Mesenteric fat pad (tissue), 1 donor: ENCODE measurements at places on chromosomes 3 and 15.

- no peak for DNase-seq
These were observed 26.1 kb downstream of the FMN1 start for GRCh38 chr15:33168444-33168843.

- DNase-seq = no peak
These were observed 669.0 kb downstream of the FHIT start for GRCh38 chr3:60582288-60582687.

- no peak for DNase-seq
These were observed 245.3 kb downstream of the FEZF2 start for GRCh38 chr3:62128051-62128450.

- DNase-seq = no peak
These were observed 144.7 kb upstream of the GADL1 start for GRCh38 chr3:31039145-31039544.

- no peak for DNase-seq
These were observed 43.9 kb downstream of the DGKG start for GRCh38 chr3:186318135-186318534.

DNA sequence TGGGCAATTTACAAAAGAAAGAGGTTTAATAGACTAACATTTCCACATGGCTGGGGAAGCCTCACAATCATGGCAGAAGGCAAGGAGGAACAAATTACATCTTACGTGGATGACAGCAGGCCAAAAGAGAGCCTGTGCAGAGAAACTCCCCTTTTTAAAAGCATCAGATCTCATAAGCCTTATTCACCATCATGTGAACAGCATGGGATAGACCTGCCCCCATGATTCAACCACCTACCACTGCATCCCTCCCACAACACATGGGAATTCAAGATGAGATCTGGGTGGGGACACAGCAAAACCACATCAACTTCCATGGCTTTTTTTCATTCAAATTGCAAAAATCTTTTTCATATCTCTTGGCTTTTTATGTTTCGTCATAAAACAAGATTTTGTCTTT is 67.6 kb upstream of the GADL1 start:
- no peak for DNase-seq

DNA sequence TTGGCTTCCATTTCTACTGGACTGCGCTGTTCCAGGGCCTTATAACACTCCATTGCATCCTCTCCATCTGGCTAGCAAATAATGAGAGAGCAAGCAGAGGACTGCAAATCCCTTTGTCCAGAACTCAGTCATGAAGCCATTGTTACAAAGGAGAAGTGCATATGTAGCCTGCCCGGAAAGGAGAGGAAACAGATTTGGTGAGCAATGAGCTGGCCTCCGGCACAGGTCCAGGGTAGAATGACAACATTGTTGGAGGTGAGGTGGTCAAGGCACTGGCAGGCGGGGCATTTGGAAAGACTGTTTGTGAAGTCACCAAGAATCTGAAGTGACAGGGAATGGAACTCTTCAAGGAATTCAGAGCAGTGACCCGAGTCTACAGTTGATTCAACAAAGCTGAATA is 25.0 kb upstream of the ATP1B3 start:
- no peak for DNase-seq

DNA sequence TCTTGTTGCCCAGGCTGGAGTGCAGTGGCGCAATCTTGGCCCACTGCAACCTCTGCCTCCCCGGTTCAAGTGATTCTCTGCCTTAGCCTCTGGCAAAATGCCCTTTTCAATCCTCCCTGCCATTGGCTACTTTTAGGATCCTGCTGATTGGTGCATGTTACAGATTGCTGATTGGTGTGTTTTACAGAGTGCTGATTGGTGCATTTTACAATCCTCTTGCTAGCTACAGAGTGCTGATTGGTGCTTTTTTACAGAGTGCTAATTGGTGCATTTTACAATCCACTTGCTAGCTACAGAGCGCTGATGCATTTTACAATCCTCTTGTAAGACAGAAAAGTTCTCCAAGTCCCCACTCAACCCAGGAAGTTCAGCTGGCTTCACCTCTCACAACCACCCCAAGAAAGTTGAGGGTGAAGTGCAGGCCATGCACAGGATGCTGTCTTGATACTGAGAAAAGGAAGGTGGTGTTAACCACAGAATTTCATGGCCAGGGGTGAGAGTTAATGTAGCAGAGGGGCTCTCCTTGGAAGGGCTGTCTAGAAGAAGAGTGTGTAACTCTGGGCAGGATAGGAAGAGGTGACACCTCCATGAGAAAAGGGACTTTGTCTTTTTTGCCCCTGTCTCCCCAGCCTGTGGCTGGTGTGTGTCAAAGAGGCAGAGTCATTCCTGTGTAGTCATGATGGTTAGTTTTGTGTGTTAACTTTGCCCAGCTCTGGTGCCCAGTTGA is 145.9 kb downstream of the APBA2 start:
- peak; percentile 33 for DNase-seq

GRCh38 chr15:58528188-58528870 is 96.5 kb downstream of the LIPC start:
- peak; percentile 73 for DNase-seq

DNA sequence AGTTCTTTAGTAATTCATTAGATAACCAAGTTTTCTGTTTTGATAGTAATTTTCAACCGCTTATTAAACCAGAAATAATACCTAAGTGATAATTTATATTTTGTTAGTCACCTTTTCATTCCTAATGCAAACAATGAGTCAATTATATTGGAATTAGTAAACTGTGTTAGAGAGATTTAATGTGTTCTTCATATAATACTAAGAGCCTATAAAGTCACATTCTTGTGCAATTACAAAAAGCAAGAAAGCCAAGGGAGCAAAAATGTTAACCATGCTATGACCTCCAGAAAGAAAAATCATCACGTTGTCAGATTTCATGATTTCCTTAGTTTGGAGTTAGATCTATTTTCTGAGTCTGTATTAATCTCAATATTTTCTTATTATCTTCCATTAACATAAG is 108.8 kb upstream of the SAMMSON start:
- DNase-seq = no peak

DNA sequence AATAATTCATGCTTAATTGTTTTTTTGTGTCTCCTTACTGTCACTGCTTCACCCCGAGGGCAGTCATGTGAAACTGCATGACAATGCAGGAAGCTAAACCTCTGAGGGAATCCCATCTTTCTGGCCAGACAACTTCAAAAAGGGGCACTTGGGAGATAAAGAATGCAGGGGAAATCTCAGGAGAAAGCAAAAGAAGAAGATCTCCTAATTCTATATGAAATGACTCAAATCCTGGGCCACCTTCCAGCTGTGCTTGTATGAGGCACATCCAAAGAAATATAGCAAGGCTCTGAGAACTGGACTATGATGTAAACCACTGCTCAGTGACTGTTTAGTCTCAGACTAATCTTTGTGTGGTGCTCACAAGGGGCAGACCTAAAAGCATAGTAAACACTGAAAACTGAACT is 22.6 kb upstream of the UMPS start:
- DNase-seq = no peak

DNA sequence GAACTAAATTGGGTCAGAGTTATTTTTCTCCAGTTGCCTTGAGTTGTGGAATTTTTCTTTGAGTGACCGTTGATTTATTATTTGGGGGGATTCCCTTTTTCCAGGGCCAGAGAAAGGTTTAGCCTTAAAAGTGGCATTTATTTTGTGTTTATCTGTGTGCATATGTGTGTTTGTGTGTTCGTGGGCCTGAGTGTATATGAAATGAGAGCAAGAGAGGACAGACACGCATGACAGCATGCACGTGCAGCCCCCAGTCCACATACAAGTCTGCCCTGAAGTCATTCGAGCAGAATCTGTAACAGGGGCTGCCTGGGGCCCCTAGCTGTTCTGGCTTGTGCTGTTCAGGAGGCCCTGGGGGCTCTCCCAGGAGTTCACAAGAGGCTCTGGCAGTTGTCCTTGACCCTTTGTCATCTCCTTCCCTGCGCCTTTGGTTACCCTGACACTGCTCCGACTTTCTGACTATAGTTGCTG is 18.3 kb upstream of the TRAK1 start:
- DNase-seq = no peak

DNA sequence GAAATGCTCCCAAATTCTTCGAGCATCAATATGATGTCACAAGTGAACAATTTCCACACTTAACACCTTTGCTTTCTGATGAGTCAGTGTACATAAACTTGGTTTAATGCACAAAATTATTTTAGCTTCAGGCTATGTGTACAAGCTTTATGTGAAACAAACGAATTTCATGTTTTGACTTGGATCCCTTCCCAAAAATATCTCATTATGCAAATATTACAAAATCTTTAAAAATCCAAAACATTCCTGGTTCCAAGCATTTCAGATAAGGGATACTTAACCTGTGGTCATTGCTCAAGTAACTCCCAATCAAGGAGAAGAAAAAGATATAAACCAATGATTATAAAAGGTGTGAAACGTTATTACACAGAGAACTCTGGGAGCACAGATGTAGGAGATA is 25.2 kb downstream of the RAB5A start:
- no peak for DNase-seq

- DNase-seq = no peak
These were observed 12.7 kb downstream of the SOX2 start for GRCh38 chr3:181724192-181724965.

GRCh38 chr3:158509891-158510290 is 61.1 kb upstream of the MLF1 start:
- no peak for DNase-seq

DNA sequence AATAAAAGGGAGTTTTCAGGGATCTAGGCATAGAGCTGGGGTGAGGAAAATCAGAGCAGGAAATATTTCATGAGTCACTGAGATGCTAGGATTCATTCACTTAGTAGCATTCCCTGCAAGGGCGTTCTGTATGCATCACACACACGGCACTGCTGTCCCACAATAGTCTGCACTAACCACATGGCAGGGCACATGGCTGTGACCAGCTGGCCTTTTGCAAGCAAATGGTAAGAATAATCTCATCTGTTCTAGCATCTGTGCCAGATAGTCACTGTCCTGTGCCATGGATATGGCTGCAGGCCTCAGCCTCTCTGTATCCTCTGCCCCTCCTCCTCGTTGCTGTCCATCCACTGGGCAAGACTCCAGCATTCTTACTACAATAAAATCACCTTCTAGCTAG is 37.8 kb downstream of the BOC start:
- DNase-seq = no peak

DNA sequence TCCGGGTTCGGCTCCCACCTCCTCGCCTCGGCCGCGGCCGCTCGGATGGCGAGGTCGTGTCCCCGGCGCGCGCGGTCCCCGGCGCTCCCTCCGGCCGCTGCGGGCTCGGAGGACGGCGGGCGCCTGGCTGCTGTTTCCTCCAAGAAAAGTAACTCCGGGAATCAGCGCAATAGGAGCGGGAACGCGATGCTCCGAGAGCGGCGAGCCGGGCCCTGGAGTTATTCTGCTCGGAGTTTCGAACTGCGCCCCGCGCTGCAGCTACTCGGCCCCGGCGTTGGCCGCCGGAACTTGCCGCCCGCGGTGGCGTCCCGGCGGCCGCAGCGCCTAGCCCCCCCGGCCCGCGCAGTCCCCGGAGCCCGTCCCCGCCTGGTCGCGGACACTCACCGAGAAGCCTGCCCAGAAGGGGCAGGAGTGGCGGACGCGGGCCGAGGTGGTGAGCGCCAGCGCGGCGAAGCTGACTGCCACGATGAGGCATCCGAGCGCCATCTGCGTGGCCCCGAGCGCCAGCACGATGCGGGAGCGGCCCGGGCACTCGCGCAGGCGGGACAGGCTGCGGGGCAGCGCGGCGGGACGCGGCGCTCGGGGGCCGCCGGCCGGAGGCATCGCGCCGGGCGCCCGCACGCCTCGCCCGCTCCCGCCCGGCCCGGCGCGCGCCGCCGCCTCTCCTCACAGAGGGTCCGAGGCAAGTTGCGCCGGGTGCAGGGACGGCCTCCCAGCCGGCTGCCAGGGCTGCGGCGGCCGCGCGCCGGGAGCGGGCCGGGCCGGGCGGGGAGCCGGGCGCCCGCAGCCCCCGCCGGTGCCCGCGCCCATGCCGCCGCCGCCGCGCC is 251.9 kb downstream of the TJP1 start:
- no peak for DNase-seq

DNA sequence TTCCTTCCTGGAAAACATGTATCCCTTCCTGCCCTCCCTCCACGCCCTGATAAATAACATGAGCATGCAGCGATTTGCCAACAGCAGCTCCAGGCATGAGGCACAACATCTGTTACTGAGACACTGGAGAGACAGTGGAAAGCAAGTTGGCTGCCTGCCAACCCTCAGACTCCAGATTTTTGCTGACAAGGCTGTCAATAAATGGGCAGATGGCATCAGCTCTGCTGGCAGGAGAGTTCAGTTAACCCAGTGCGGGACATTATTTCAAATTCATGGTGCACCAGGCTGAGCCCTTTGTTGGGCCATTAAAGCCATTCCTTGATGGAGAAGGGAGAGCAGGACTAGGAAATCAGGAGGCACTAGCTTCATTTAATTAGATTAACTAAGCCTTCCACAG is 293.3 kb downstream of the MEX3B start:
- no peak for DNase-seq

GRCh38 chr3:48320996-48321395 is 12.5 kb downstream of the SPINK8 start:
- no peak for DNase-seq

DNA sequence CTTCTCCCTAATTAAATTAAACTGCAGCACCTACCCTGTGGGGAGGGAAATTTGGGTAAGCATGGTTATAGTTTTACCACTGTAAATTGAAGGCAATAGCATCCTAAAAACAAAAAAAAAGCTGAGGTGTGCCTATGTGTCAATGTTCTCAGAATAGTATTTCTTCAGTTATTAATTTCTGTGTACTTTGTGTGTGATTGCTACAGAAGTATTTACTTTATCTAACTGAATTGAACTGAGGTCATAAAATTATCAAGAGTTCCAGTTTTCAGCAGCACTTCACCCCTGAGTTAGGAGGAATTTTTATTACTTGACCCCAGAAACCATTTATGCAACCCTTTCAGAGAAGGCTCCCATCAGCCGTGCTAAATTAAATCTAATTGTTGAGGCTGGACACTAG is 333.6 kb upstream of the ALCAM start:
- no peak for DNase-seq

GRCh38 chr3:117130222-117130621 is 420.6 kb downstream of the TUSC7 start:
- DNase-seq = no peak

DNA sequence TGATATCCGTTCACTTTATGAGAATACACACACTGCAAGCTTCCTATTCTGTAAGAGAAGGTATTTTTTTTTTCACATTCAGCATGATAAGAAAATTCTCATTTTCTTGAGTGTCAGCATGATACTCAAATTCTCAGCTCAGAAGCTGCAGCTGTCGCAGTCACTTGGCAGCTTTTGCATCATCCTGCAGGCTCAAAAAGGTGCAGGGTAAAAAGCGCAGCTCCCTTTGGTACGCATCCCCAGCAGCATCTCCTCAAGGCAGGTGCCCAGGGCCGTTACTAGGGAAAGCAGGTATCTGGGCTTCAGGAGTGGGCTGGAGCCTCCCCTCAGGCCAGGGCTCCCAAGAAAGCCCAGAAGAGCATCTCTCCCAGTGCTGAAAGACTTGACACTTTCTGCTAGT is 22.3 kb downstream of the LNP1 start:
- DNase-seq = no peak

GRCh38 chr3:177733233-177733632 is 536.0 kb upstream of the TBL1XR1 start:
- no peak for DNase-seq
